ENCODE measurements at places on chromosomes 4 and X.

- no peak for DNase-seq
Observed at GRCh38 chrX:112759966-112760365, 80.2 kb upstream of the LHFPL1 start.

DNA sequence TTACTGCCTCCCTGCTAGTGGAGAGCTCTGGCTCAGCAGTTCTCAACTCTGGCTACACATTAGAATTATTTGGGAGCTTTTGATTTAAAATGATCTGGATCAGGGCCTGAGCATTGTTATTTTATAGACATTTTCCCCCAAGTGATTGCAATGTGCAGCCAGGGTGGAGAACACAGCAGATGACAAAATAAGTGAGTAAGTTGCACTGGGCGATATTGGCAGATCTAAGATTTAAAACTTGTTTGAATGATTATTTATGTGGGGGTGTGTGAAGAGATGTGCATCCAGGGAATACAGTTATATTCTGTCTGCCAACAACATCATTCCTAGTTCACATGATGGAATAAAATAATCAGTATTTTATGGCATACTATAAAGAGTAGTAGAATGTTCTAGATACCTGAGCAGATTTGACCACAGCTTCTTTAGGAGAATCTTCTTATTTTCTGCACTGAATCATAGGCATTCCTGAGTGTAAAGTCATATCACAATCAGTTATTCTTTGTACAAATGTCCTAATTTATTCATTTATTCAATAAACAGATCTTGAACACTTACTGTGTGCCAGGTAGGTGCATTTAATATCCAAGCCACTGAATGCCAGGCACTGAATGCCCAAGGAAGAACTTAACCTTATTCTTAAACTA, 123.9 kb downstream of the UCHL1 start:
- no peak for DNase-seq

DNA sequence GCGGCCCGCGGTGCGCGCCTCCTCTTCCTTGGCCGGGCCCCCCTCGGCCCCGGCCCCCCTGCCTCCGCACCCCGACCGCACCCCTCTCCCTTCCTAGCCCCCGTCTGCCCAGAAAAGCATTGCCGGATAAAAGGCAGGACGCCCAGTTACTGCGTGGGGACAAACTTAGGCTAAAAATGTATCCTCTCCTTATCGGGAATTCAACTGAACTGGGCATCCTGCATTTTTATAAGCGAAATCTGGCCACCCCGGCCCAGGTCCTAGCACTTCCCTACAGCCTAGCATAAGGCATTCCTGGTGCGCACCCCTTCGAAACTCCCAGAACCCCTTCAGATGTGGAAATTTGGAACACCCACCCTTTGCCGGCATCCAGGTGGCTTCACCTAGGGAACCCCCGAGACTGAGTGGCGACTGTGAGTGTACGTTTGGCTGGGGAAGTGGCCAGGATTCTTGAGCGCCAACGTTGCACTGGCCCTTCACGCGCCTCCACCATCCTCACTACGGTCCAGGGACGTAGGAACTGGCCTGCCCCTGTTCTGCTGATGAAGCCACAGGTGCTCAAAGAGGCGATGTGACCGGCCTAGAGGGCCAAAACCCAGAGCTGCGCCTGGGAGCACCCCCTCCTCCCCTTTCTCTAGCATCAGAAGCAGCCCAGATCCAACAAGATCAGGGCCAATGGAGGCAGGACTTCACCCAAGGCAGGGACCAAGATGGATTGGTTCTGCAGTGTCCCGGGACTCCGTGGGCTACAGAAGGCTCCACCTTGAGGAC, 5.7 kb upstream of the RNF4 start:
- DNase-seq = no peak

DNA sequence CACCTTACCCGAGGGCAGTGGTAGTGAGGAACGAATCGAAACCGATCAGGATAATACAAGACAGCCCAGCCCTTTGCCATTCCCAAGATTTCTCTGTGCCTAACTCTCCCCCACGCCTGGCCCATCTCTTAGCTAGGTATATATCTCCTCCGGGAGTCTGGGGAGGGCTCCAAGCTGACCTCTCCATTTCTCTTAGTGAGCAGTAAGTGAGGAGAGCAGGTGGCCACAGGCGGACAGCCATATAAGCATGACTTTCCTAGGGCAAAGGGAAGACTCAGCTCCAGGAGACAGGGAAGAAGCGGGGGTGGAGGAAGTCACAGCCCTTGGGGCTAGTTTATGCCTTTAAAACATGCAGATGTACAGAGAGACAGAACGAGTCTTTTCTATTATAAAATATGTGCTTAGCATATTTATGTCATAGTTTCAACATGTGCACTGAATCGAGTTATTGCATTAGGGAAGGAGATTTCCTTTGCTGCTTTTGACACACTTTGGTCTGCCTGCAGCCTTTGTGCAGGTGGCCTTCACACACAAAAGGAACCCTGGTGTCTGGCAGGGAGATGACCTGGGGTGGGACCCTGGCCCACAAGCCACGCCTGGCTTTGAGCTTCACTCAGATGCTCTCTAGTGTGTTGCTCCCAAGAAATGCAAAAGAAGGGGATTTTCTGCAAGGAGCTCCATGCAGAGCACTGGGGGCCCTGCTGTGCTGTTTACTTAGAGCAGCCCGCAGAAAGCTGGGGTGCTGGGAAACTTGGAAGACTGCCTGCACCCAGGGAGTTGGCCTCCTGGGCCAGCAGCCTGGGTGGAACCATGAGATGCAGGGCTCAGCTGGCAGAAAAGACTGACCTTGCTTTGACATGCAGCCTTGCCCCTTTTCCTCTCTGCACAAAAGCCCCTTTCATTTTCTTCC, 613.3 kb downstream of the BCOR start:
- DNase-seq = no peak

DNA sequence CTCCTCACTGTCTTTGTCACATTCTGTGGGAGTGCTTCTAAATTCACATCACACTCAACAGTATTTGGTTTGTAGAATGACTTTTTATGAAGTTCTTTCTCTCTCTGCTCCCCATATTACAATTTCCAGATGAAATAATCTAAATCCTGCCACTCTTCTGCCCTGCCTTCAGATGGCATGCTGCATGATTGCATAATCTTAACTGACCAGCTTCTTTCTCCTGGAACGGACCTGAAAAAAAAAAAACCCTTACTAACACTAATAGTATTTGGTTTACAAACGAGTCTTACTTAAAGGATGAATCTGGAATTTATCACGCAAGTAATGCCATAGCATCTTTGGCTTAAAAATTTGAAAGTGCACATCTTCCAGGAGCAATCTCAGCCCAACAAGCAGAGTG, 272.3 kb downstream of the NAF1 start:
- DNase-seq = no peak

DNA sequence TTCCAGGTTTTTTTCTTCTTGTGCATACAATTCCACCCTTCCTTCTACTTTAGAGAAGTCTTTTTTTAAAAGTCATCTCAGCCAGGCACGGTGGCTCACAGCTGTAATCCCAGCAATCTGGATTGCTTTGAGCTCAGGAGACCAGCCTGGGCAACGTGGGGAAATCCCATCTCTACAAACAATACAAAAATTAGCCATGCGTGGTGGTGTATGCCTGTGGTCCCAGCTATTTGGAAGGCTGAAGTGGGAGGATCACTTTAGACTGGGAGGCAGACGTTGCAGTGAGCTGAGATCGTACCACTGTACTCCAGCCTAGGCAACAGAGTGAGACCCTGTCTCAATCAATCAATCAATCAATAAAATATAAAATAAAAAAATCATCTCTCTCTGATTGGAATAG, 14.8 kb downstream of the ELOVL6 start:
- no peak for DNase-seq

All from stimulated activated CD4-positive, alpha-beta T cell treated with anti-CD3 and anti-CD28 coated beads, TNF-alpha, amount 100 ng/mL, for 4 hours (primary cell).